ENCODE measurements at places on chromosomes 13 and 19.

DNA sequence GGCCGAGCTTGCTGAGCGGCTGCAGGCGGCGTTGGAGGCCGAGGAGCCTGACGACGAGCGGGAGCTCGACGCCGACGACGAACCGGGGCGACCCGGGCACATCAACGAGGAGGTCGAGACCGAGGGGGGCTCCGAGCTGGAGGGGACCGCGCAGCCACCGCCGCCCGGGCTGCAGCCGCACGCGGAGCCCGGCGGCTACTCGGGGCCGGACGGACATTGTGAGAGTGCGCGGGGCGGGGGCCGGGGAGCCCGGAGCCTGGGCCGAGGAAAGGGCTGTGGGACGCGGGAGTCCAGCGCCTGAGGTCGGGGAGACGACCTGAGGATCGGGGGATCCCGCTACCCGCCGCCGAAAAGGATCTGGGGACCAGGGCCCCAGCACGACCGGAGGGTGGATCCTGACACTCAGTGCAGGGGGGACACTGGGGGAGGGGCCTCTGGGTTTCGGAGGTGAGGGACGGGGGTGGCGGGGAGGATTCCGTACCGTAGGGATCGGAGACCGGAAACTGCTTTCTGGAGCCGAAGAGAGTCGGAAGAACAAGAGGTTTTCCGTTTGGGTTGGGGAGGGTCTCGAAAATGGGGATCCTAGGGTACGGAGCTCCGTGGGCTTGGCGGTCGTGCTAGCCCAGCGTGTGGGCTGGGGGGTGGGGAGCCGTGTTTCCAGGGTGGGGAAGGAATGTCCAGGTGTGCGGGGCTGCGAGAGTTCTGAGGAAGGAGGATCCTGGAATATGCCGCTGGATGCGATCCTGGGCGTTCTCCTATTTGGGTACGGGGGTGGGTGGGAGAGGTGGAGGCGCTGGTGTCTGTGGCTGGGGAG lies 616 bp downstream of the HNRNPUL1 start:
- peak; percentile 13 for DNase-seq

GRCh38 chr13:59356607-59357006 lies 807.1 kb downstream of the DIAPH3 start:
- no peak for DNase-seq

DNA sequence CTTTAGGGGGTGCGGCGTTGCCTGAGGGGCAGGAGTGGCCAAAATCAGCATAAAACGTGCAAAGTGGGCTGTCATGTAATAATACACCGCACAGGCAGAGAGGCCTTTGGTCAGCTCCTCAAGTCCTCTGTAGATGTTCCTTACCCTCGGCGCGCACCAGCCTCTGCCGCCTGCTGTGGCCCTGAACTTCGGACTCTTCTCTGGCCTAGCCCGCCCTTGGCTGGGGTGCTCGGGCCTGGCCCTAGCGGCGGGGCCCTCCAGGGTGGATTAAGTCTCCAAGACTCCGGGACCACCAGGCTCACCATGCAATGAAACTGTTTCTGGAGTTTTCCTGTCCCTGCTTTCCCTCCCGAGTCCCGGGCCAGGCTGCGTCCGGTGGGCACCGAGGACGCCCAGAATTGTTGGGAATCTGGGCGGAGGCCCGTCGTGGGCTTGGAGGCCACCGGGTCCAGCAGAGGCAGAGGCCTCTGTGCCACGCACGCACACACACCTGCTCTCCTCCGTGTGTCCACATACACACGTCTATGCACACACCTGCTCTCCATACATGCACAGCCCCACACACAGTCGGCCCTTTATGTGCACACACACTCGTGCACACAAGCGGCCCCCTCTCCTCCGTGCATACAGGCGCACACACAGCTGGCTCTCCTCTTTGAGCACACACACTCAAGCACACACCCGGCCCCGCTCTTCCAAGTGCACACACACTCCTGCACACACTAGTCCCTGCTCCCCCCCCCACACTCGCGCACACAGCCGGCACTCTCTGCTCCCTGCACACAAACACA lies 1.5 kb upstream of the TFDP1 start:
- no peak for DNase-seq

GRCh38 chr13:40146611-40147117 lies 491.2 kb downstream of the COG6 start:
- DNase-seq = no peak

GRCh38 chr19:7444042-7444441 lies 44.8 kb downstream of the PEX11G start:
- no peak for DNase-seq

- no peak for DNase-seq
Observed at GRCh38 chr19:3459089-3459881, 21.0 kb downstream of the SMIM24 start.

DNA sequence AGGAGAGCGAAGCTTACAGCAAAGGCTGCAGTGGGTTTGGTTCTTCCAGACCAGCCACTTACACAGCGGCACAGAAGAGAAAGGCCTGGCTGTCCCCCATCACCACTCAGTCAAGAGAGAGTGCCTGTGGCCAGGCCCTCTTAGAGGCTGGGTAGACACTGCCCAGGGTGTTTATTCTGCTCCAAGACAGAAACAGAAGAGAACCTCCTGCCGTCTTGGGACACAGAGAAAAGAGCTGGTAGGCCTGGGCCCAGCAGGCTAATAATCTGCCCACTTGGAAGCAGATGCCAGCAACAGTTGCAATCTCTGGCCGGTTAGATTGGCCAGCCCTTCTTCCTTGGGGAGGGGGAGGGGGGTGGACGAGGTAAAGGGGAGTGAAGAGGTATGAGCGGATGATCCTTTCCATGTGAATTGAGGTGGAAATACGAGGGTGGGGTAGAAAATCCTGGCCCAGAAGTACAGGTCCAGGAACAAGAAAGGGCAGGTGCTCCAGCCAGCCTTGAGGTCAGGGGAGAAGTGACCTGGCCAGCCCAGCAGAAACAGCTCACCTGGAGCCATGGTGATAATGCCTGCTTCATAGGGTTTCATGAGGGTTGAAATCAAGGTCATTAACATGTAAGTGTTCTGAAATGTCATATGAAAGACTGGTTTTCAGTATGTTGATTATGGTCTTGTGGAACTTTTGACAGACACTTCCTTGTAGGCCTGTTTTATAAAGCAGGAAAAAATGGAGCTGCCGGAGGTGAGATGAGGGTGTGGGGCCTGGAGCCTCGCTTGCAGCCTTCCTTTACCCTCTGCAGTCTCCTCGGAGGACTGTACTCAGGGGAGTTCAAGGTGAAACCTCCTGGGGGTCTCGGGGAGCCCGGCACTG lies 116.9 kb downstream of the SIPA1L3 start:
- DNase-seq = no peak

GRCh38 chr19:6740589-6741343 lies 1.3 kb downstream of the TRIP10 start:
- DNase-seq = no peak

DNA sequence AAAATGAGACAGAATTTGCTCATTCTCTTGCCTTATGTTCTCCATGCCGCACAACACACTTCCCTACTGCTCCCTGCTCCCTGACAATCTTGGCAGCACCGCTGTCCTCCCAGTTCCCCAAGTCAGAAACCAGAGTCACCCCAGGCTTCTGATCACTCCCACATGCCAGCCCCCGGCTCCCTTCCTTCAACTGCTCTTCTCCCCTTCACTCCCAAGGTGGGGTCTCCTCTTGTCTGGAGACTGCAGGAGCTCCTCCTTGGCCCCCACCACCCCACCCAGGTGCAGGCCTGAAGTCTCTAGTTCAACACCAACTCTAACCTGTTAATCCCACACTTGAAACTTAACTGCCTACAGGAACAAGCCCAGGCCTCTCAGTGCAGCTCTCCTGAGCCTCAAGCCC lies 16.8 kb upstream of the AKAP8 start:
- no peak for DNase-seq

GRCh38 chr19:48418317-48419064 lies 25.0 kb downstream of the GRIN2D start:
- DNase-seq = no peak

GRCh38 chr13:50991579-50992521 lies 82.3 kb downstream of the RNASEH2B start:
- DNase-seq = no peak

DNA sequence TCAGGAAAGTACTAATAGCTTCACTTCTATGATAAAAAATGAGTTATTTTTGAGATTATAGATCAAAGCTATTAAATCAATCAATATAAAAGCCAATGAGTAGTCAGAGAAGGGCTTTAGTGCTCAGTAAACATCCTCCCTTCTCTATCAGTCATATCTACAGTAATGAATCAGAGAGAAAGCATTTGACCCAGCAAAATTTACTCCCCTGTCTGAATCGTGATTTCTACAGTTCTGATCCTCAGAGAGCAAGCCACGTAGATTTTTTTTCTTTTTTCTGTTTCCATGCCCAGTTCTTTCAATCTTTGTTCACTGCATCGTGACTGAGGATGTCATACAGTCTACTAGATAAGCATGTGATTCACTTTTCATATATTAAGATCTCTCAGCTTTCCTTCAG lies 16.2 kb upstream of the MBNL2 start:
- no peak for DNase-seq

DNA sequence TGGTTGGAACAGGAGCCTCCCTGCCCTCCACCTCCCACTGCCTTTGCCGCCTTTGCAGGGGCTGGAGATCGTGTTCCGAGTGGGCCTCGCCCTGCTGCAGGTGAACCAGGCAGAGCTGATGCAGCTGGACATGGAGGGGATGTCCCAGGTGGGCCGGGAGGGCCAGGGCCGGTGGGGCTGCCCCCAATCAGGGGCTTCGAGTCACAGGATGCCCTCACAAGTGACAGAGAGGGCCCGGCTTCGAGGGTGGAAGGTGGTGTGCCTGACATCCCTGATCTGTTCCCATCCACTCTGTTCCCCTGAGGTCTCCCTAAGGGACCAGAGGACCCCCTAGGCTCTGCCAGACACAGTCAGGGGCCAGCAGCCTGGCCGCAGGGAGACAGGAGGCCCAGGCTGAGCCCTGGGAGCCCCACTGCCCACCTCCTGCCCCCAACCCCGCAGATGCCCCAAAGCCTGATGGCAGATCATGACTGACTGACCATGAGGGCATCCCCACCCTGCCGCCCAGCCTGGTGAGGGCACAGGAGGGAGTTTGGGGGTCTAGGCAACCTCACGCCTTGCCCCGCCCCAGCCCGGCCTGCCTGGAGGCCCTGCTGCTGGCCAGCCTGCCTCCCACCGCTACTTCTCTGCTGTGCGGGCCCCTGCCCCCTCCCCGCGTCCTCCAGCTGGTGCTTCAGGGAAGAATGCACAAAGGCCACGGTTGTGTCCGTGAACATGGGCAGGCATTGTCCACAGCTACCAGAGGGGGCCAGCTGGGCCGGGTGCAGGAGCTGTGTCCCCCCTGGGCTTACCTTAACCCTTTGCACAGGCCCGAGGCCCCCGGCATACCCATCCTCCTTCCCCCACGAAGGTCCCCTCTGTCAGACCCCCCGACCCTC lies 21.8 kb downstream of the EVI5L start:
- no peak for DNase-seq

DNA sequence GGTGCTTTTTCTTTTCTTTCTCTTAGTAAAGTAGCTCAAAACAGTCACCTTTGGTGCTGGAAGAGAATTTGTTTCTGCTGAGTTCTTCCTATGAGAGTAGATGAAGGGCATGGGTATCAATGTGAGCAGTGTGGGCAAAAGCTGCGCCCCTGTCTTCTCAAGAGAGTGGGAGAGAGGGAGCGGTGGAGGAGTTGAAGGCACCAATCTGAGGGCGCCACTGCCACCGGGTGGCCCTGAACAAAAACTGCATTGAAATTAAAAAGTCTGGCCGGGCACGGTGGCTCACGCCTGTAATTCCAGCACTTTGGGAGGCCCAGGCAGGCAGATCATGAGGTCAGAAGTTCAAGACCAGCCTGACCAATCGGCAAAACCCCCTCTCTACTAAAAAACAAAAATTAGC lies 28.7 kb upstream of the EPHX3 start:
- no peak for DNase-seq

DNA sequence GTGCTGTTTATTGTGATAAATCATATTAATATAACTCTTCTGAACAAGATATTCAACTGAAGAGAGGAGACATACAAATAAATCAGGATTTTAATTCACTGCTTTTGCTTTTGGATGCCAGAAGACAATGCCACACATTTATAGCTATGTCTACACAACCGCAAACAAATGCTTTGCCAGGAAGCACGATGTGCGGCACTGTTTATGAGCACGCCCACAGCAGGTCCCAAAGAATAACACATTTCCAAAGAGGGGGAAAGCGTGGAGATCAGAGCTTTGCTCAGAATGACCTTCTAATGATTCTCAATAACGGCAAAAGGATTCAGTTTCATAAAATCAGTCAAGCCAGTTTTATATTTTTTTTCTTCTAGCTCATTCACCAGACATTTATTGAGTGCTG lies 16.7 kb downstream of the FAM216B start:
- no peak for DNase-seq

DNA sequence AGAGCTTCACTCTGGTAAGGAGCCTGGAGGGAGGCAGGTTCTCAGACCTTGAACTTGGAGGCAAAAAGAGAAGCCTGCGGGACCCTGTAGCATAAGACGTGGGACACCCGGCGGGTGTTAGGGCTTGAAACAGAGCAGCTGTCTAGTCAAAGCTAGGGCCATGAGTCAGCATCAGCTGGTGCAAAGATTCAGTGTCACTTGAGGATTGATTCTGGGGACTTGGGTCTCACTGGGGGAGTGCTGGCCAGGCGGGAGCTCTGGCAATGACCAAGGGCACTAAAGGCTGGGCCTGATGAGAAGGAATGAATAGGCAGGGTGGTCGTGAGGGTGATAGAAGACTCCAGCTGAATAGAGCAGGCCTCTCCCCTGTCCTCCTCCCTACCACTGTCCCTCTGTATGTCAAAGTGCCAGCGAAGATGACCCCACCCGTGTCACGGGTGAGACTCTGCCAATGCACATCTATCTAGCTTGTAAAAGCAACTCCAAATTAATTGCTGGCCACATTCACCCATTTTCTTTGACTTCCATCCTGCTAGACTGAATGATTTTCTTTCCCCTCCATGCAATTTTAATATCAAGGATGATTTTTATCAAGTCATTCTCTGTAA lies 97.1 kb downstream of the MBNL2 start:
- DNase-seq = no peak

GRCh38 chr13:46086421-46086922 lies 18.4 kb downstream of the CPB2 start:
- DNase-seq = no peak

GRCh38 chr19:12293777-12294248 lies 870 bp downstream of the ZNF44 start:
- DNase-seq = peak; percentile 15

DNA sequence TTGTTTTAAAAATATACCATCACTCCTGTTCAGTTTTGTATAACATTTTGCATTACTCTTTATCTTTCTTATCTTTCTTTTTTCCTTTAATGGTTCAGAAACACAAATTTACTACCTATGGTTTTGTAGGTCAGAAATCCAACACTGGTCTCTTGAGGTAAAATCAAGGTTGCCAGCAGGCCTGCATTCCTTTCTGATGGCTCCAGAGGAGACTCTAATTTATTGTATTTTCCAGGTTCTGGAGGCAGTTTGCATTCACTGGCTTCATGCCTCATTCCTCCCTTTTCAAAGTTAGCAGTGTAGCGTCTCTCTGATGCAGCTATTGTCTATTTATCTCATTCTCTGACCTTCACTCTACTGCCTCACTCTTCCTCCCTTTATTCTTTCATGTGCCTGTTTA lies 767.4 kb downstream of the SLITRK6 start:
- DNase-seq = no peak

- no peak for DNase-seq
Observed at GRCh38 chr13:98782654-98783053, 30.2 kb upstream of the SLC15A1 start.

Measured in stimulated activated CD8-positive, alpha-beta memory T cell treated with anti-CD3 and anti-CD28 coated beads, Interleukin-15, amount 100 ng/mL, for 1 hour (primary cell).